Activated CD8-positive, alpha-beta T cell treated with anti-CD3 and anti-CD28 coated beads for 36 hours (primary cell): ENCODE measurements at places on chromosomes 3 and 15. TPM values are rescaled to one million over a fixed set of nuclear protein-coding genes. Genes with fewer than 3 reads are reported as not detected.
A peak's percentile ranks its signal among the peaks of the same experiment; 100 is the strongest.

DNA sequence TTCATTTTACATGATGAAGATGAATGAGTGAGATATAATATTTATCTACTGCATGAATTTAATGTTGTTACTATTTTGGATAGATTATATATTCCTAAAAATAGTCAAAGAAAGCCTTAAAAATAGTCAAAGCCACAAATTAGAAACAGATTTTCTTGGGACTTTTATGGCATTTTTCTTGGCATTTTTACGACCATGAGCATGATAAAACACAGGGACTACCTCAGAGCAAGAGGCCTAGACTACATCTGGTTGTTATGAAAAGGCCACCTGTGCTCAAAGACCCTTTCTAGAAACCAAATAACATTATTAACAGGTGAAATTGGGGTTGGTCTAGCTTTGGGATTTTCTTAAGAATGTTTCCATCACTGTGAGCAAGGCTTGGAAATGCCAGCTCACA, 281.0 kb downstream of the OXSM start:
- no peak overlapping the region for H3K27ac ChIP-seq
- no peak overlapping the region for H3K4me3 ChIP-seq
- DNase-seq: no peak

The CCR2 gene
- 0.83 TPM for total RNA-seq

DNA sequence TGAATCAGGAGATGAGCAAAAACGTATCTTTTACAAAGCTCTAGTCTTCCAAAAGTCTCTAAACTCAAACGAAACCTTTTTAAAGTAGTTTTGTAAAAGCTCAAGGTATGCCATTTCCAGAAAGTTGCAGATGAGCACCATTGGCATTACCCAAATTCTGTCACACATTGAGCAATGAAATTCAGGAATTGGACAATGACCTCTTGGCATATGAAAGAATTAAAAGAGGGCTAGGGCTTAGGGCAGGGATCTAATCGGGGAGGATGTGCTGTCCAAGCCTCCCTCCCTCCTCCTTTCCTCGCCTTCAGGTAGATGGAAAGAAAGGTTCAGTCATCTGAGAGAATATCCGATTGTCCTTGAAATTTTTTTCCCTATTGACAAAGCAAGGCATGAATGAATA, 133.1 kb upstream of the CPNE4 start:
- H3K36me3 ChIP-seq: no peaks in the 10 kb centered on the region
- H3K4me3 ChIP-seq: no peak overlapping the region
- H3K4me1 ChIP-seq: no peaks in the 10 kb centered on the region
- DNase-seq: no peak

DNA sequence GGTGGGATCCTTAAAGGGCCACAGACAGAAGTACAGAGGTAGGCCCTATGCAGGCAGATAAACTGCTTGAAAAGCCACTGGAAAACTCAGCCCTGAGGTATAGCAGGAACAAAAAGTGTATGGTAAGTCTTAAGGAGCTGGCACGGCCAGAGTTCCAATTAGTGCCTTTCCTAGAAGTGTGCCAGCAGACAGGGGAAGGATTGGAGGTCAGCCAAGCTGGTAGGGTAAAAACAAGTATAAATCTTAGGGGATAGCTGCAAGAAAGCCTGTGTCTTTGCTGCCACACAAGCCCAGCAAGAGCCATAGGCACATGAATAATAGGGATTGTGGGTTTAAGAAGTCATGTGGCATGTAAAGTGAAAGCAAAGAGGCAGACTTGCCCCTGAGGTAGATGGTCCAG, 582.5 kb downstream of the PLOD2 start:
- no peak for DNase-seq
- no peak overlapping the region for H3K4me3 ChIP-seq
- no peak overlapping the region for H3K27ac ChIP-seq
- H3K36me3 ChIP-seq: no peaks in the 10 kb centered on the region
- H3K27me3 ChIP-seq: no peaks in the 10 kb centered on the region

The ESYT3 gene
- total RNA-seq: 0.16 TPM

- H3K27ac ChIP-seq: no peak overlapping the region
- H3K27me3 ChIP-seq: no peaks in the 10 kb centered on the region
- no peak for DNase-seq
- H3K4me3 ChIP-seq: no peak overlapping the region
Observed at GRCh38 chr3:95715128-95715527, 1099.3 kb upstream of the EPHA6 start.

GRCh38 chr3:50226888-50227389, 9.1 kb upstream of the GNAI2 start:
- H3K36me3 ChIP-seq: no peaks in the 10 kb centered on the region
- H3K27me3 ChIP-seq: peaks cover 4% of the 10 kb centered on the region
- peaks cover 23% of the 10 kb centered on the region for H3K4me1 ChIP-seq
- peak; percentile 62 for DNase-seq

DNA sequence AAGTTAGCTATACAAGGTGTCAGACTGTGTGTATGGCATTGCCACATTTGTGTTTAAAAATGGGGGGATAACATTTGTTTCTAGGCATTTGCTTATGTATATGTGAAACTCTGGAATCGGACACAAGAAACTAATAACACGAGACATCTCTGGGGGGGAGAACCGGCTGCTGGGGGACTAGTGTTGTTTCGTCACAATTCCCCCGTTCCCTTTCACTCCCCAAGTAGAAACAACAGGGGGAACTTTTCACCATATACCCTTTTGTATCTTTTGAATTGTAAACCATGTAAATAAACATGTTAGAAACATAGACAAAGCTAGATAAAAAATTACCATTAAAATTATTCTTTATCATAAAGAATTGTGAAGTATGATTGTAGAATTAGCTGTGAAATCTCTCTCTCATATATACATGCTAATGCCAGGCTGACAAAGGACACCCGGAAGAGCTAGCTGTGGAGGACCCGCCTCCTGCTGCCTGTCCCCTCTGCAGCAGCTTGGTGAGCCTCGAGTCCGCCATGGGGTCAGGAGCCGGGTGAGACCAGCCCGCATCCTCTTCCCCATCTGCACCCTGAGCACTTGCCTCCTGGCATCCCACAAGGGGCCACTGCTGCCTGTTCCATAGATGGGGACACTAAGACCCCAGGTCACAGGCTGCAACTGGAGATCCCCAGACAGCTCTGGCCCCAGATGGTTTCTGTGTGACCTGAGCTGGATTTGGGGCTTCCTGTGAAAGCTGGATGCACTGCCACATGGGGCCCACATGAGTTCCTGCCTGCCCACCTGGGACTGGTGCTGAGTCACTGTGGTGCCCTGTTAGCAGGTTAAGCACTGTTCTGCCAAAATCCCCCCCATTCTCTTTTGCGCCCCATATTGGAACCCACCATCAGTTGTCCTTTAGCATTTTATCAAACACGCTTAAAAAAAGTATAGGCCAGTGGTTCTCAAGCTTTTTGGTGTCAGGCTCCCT, 91.6 kb downstream of the IQSEC1 start:
- peak overlapping the region; percentile 52 for H3K27ac ChIP-seq
- no peaks in the 10 kb centered on the region for H3K27me3 ChIP-seq
- H3K4me3 ChIP-seq: no peak overlapping the region
- H3K4me1 ChIP-seq: peaks cover 35% of the 10 kb centered on the region
- peak; percentile 53 for DNase-seq

GRCh38 chr3:159819676-159820075, 169.0 kb upstream of the IL12A start:
- H3K4me1 ChIP-seq: no peaks in the 10 kb centered on the region
- peaks cover 3% of the 10 kb centered on the region for H3K27me3 ChIP-seq
- H3K4me3 ChIP-seq: no peak overlapping the region
- no peaks in the 10 kb centered on the region for H3K36me3 ChIP-seq
- no peak overlapping the region for H3K27ac ChIP-seq

- H3K36me3 ChIP-seq: no peaks in the 10 kb centered on the region
- no peaks in the 10 kb centered on the region for H3K27me3 ChIP-seq
- no peak overlapping the region for H3K4me3 ChIP-seq
- no peak for DNase-seq
- no peaks in the 10 kb centered on the region for H3K4me1 ChIP-seq
- H3K27ac ChIP-seq: no peak overlapping the region
Observed at GRCh38 chr3:22225161-22225560, 474.2 kb upstream of the ZNF385D start.

DNA sequence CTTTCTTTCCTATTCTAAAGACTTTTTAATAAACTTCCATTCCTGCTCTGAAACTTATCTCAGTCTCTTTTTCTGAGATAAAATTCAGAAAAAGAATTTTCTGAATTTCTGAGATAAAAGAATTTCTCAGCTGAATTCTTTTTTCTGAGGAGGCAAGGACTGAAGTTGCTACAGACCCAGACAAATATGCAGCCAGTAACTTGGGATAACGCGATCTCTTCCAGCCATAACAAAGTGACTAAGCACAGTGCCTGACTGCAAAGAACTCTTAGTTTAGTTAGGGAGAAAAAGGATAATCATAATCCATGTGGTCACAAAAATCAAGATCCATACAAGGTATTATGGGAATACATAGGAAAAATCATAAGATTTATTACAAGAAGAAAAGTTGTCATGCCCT, 222.0 kb upstream of the GAP43 start:
- H3K36me3 ChIP-seq: no peaks in the 10 kb centered on the region
- H3K4me1 ChIP-seq: no peaks in the 10 kb centered on the region
- H3K27me3 ChIP-seq: peaks cover 2% of the 10 kb centered on the region
- no peak overlapping the region for H3K4me3 ChIP-seq
- H3K27ac ChIP-seq: no peak overlapping the region

- H3K4me1 ChIP-seq: no peaks in the 10 kb centered on the region
- no peak for DNase-seq
- peaks cover 46% of the 10 kb centered on the region for H3K27me3 ChIP-seq
- no peak overlapping the region for H3K27ac ChIP-seq
- H3K36me3 ChIP-seq: no peaks in the 10 kb centered on the region
Observed at GRCh38 chr3:24493746-24494617, 668 bp downstream of the THRB start.

DNA sequence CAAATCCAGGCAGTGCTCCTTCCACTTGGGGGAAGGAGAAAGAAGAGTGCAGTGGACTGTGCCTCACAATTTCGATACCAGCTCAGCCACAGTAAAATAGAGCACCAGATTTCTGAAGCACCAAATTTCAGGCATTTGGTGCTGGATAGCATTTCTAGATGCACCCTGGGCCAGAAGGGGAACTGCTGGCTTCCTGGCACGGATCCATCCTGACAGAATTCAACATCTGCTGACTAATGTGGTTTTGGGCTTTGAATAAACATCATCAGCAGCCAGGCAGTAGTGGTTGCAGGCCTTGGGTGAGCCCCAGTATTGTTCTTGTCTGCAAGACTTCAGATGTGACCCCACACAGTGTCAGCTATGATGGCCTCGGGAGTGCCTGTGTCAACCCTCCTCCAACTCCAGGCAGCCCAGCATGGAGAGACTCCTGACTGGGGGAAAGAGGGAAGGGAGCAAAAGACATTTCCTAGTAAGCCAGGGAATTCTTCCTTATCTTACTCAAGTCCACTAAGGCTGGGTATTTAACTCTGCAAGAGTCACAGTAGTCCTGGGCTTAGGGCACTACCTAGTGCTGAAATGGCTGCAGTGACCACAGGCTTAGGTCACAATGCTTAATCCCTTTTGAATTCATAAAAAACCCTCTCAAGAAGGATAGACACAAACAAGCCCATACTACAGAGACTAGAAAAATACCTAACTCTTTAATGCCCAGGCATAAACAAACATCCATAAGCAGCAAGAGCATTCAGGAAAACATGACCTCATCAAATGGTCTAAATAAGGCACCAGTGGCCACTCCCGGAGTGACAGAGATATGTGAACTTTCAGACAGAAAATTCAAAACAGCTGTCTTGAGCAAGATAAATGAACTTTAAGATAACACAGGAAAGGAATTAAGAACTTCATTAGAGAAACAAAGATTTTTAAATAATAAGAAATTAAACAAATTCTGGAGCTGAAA, 74.7 kb downstream of the SPATA16 start:
- no peaks in the 10 kb centered on the region for H3K27me3 ChIP-seq
- H3K4me1 ChIP-seq: no peaks in the 10 kb centered on the region
- no peaks in the 10 kb centered on the region for H3K36me3 ChIP-seq
- no peak for DNase-seq
- H3K27ac ChIP-seq: no peak overlapping the region
- no peak overlapping the region for H3K4me3 ChIP-seq

DNA sequence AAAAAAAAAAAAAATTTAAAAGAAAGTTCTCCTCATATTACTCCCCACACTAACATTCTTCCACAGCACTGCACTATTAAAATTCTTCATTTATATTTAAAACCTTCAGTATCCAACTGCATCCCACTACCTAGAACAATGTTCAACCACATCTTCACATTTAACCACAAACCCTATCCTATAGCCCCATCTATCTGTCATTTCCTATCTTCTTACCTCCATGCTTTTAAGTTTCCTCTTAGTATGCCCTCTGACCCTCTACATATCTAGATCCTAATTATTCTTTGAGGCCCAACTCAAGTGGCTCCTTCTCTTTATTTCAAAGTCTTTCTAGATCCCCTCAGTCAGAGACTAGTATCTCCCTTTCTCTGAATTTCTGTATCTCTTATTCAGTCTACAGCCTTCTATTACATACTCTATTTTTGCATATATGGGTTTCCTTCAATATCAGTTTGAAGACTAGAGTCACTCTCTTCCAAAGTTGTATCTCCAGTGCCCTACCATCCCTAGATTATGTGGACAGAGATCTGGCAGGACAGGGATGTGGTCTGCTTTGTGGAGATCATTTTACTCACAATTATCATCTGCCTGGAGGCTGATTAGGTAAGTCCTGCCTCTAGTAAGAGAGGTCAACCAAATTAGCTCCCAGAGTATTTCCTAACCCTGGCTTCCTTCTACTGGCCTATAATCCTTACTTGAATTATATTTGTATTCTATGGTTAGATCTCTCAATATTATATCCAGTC, 1.4 kb downstream of the CIAO2A start:
- peak overlapping the region; percentile 97 for H3K27ac ChIP-seq
- H3K4me3 ChIP-seq: peak overlapping the region; percentile 91
- peaks cover 35% of the 10 kb centered on the region for H3K36me3 ChIP-seq

DNA sequence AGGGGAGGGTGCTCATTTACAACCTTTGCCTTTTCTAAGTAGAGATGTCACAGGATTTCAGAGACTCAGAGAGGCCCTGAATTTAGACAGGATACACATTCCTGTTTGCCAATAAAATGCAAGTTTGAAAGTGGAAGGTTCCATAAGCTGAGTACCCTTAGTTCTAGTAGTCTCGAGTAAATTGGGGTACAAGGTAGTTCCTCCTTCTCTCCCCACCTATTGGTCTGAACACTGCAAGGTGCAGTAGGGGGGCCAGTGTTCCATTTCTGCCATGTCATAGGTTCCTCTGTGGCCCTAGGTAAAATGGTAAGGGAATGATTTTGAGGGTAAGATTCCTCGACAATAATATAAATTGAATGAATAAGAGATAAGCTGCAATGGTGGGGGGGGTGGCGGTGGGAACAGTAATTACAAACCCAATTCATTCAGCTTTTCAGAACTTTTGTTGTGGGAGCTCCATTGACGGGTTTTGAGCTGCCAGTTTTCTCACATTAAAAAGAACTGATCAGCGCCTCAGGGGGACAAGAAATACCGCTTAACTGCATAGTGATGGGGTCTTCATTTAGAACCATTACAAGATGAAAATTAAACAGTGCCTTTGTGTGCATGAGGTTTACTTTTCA, 5.9 kb downstream of the SOX2 start:
- H3K27ac ChIP-seq: no peak overlapping the region
- H3K27me3 ChIP-seq: peaks cover 84% of the 10 kb centered on the region
- peaks cover 2% of the 10 kb centered on the region for H3K36me3 ChIP-seq
- H3K4me3 ChIP-seq: no peak overlapping the region
- peaks cover 3% of the 10 kb centered on the region for H3K4me1 ChIP-seq

The PPP2R3A gene
- total RNA-seq: 0.16 TPM
